ENCODE measurements at places on chromosomes 13 and 19.
A peak's percentile ranks its signal among the peaks of the same experiment; 100 is the strongest.

DNA sequence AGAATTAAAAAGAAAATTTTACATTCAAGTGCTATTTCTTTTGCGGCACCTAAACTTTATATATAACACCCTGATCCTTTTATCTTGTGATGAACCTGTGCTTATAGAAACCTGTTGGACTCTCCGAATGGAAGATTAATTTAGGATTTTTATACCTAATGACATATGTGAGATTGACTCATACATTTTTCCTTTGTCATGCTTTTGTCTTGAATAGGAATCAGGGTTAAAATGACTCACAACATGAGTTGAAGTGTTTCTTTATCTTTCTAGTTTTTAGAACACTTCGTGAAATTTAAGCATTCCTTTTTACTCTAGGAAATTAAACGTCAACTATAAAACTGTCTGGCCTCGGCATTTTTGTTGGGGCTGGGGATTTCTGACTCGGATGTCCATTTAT, 378.9 kb downstream of the PCDH20 start:
- DNase-seq, result no peak

- no peak for DNase-seq
Observed at GRCh38 chr19:39645800-39646411, 9.8 kb upstream of the LGALS16 start.

- no peak for DNase-seq
Observed at GRCh38 chr19:18558202-18558555, 509 bp downstream of the KXD1 start.

- DNase-seq, result no peak
Observed at GRCh38 chr13:30448441-30448840, 17.3 kb downstream of the HMGB1 start.

DNA sequence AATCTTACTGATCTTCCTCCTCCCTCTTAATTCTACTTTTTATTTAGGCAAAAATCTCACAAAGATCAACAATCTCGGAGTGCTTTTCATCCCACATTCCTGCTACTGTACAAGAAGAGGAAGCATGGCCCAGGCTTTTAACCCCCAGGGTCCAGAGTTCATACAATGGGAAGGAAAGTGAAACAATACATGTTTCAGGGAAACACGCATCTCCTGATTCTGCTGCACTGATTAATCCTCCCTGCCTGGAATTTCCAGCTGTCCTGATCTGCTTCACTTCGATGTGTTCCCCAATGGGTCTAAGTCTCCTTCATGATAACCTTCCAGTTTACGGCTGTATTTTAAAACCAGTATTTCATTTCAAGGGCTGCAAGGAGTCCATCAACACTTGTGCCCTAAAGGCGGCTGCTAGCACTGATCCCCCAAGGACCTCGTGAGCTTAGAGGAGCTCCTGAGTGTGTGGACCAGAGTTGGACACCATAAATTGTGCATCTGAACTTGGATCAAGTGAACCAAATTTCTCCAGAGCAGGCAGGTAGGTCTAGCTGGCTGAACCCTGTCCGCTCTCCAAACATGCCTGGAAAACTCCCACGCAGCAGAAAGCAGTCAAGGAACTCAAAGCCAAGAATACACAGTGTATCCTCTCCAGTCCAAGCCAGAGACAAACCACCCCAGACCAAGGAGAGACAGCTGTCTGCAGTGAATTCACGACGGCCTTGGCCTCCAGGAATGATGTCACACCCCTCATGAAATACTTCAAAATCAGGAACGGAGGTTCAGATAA, 44.3 kb downstream of the COL4A1 start:
- no peak for DNase-seq

DNA sequence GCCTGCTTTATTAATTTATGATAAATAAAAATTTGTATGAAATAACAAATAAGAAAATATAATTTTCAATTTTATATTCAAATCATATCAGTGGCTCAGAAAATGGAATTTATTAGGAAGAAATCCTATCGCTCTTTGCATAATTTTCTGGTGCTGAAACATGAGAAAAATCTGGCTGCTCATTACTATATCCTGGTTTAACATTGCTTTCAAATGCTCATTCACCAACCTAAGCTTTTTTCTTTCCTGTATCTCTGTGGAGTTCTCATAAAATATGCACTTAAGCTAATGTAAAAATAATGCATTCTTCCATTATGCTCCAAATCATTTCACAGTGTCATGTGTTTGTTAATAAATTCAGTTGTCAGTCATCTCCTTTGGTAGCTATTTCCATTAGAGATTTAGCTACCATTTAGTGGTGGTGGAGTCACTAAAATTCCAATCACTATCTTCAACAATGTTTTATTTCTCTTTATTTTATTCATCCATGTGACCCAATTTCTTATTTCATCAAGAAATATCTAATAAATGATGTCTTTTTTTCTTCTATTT, 498.0 kb downstream of the DCT start:
- DNase-seq, result no peak

DNA sequence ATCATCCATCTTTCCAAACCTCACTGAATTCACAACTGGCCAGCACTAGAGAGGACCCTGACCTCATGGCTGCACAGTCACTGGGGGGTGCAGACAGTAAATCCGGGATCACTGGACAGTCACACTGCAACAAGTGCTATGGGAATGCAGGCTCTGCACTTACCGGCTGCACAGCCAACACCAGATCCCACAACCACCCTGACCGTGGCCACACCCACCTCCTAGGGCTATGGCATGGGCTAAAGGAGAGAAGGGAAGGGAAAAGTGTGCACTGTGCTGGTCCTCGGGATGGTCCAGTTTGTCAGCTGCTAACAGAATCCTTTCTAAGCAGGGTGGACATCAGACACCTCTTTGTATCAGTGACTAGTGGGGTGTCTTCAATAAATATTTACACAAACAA, 118.2 kb downstream of the MIPEP start:
- DNase-seq, result no peak

DNA sequence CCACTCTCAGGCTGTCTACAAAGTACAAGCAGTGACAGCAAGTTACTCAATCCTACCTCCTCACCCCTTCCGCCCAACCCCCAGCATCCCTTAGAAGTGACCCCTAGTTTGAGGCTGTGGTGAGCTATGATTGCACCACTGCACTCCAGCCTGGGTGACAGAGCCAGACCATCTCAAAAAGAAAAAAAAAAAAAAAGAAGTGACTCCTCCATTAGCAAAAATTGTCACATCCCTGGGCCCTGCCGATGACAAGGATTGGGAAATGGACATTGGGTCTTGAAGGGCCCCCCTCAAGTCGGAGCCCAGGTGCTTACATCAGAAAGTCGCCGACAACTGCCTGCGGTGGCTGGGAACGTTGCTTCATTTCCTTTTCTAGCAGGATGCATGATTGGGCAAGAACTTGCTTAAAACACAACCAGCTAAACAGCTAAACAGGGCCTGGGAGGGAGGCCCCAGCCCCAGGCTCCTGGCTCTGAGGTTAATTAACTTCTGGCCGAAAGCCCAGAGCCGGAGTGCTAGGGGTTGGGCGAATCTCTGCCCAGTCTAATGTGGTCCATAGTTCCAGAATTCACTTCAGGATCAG, 15.3 kb downstream of the RAB3D start:
- DNase-seq, result peak; percentile 66

DNA sequence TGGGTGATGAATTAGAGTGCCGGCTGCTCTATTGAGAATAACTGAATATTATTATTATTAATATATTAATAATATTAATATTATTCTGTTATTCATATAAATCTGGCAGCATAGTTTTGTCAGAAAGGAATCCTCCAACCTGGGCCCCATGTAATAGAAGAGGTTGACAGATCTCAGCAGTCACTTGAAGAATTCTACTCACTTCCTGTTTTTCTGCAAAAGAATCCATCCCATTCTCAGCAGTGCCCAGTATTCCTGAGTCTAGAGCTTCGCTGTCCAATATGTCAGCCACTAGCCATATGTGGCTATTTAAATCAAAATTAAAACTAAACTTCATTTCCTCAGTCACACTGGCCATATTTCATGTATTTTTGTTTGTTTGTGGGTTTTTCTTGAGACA, 72.4 kb upstream of the USPL1 start:
- DNase-seq, result no peak

DNA sequence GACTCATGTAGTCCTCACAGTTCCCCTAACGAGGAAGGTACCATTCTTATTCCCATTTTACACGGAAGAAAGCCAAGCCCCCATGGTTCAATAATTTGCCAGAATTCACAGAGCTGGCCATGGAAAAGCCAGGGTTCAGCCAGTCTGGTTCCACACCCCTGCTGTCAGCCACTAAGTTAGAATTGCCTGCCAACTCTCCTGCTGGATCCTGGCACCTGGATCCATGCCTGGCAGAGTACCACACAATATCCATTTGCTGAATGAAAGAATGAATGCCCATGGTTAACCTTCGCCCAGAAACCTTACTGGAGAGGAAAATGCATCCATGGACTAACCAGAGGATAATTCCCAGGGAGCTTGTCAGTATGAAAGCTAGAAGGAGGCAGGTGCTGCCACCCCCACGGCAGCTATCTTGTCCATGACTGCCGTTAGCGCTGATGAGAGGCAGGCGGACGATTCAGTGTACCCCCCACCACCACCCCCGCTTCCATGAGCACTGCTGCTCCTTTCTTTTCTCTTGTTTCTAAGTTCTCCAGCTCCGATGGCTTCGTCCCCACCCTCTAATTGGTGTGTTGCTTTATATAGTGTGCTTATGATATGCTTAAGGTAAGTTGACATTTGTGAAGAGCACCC, 114.5 kb downstream of the SLC7A1 start:
- DNase-seq, result no peak

- DNase-seq, result no peak
Observed at GRCh38 chr19:10299545-10300458, 9.8 kb downstream of the ZGLP1 start.

GRCh38 chr19:18763674-18764590, 27.2 kb downstream of the COMP start:
- no peak for DNase-seq

- no peak for DNase-seq
Observed at GRCh38 chr13:22336460-22336859, 665.6 kb downstream of the FGF9 start.

DNA sequence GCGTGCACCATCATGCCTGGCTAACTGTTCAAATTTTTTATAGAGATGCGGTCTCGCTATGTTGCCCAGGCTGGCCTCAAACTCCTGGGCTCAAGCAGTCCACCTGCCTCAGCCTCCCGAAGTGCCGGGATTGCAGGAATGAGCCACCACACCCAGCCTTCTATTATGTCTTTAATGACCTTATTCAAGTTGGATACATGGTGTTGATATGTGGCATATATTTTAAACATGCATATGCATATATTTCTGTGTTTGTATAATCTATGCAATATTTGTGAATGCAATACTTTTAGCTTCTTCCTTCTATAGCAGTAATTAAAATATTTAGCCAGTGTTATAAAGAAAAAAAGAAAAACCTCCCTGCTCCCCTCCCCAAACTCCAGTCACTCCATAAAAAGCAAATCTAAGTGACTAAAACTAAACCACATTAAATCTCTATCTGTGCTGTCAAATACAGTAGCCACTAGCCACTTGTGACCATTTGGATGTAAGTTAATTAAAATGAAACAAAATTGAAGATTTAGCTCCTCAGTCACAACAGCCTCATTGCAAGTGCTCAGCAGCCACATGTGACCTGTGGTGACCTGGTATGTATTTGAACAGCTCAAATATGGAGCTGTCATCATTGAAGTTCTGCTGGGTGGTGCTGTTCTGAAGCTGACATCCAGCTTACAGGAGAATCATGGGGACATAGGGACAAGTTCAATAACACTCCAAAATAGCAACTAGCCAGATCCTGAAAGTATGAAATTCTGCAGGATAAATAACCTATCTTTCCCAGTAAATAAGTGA, 27.4 kb downstream of the FCGBP start:
- peak; percentile 56 for DNase-seq

- DNase-seq, result no peak
Observed at GRCh38 chr19:10916602-10917001, 11.8 kb downstream of the YIPF2 start.

GRCh38 chr13:25733696-25734435, 317.9 kb downstream of the SHISA2 start:
- DNase-seq, result no peak

DNA sequence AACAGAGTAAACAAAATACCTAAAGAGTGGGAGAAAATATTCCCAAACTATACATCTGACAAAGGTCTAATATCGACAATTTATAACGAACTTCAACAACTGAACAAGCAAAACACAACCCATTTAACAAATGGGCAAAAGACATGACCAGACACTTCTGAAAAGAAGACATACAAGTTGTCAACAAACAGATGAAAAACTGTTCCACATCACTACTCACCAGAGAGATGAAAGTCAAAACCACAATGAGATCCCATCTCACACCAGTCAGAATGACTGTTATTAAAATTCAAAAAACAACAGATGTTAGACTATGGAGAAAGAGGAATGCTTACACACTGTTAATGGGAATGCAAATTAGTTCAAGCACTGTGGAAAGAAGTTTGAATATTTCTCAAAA, 233.8 kb upstream of the EDNRB start:
- DNase-seq, result no peak

DNA sequence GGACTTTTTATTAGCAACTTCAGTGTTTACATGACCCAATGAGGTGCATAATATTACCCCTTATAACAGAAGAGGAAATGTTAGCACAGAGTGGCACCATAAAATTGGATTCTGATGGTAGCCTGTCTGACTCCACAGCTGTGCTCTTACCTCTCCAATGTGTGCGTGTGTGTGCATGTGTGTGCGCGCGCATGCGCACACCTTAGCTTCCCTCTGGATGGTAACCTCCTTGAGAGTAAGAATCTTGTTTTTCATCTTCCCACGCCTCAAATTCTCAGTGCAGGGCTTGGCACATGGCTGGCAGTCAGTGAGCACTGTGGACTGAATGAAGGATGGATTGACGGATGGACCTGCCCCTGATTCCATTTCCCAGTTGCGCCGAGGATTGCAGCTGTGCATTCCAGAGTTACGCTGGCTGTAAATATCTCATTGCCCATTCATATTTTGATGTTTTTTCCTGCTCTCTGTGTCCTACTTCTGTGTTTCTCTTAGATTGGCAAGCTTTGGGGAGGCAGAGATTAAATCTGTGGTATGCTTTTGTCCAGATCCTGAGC, 99.2 kb upstream of the WASF3 start:
- DNase-seq, result no peak

- DNase-seq, result peak; percentile 20
Observed at GRCh38 chr13:52070929-52071523, 46.5 kb downstream of the UTP14C start.

DNA sequence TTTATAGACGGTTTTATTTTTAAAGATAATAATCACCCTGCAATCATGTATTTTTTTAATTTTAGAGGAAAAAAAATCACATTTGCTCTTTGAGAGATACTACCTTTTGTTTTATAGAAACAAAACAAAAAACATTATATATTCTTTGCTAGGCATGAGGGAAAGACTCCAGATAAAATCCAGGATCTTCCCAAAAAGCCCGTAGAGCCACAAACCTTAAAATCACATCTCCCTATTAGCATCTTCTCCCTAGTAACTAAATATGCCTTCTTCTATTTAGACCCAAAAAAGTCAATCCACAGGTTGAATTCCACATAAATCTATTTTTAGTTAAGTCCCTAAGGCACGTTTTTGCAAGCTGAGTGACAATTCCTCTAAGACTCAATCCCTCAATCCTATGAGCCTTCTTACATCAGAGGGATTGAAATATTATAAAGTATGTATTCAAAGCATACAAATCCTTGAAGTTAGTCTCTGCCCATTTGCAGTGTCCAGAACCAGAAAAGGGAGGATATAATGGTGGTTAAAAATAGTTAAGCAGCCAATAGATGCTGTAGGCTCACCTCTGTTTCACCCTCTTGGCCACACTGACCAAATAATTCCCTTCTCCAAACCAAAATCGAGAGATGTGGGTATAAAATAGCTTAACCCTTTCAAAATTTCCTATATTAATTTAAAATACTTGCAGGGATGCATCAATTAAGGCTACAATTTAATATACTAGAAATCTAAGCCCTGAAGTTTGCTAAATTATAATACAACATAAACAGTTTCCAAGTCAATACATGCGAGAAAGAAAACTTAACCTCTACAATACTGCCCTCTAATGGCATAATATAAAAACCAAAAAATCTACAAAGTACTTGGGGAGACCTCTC, 64.0 kb downstream of the SERP2 start:
- no peak for DNase-seq
